ENCODE measurements at places on chromosomes 7 and 10.

DNA sequence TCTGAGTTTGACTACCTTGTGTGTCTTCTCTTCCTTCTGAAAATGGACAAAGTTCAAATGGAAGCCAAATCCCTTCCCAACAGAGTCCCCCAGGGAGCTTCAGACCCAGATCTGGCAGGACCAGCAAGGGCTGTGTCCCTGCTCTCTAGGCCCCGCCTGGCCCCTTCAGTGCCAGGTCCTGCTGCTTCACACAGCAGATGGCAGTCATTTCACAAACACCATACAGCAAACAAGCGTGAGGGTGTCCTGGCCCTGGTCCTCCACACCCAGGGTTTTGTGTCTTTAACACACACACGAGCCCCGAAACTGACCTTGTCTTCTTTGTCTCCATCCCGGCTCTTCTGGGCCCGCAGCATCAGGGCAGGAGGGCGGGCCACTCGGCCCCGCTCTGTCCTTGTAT lies 145.0 kb downstream of the TCERG1L start:
- no peak for DNase-seq

GRCh38 chr7:152076324-152076821 lies 50.9 kb downstream of the GALNT11 start:
- no peak for DNase-seq

GRCh38 chr7:117587931-117588330 lies 108.1 kb downstream of the CFTR start:
- DNase-seq = no peak

GRCh38 chr10:88249450-88249849 lies 333.7 kb downstream of the RNLS start:
- DNase-seq = no peak

GRCh38 chr7:66076462-66077329 lies 1.1 kb downstream of the ASL start:
- DNase-seq = no peak

- no peak for DNase-seq
Observed at GRCh38 chr10:111123883-111124282, 47.1 kb downstream of the ADRA2A start.

GRCh38 chr7:155205368-155206317 lies 92.0 kb upstream of the INSIG1 start:
- DNase-seq = peak; percentile 89

DNA sequence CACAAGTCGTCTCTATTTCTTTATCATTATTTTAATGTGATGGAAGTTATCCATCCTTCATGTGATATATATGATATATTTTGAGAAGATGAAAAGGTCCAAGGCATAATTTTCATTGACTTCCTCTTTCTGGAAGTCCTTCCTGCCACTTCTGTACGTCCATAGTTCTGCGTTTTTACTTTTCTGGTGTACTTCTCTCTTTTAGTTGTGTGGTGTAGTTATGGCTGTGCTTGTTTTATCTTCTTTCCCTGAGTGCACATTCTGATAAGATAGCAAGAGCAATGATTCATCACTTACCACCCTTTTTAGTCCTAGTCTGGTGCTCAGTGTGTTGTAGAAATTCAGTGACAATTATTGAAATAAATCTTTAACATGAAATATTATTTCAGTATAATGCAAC lies 231.3 kb upstream of the FERD3L start:
- no peak for DNase-seq

- no peak for DNase-seq
Observed at GRCh38 chr10:29023678-29024077, 265.2 kb upstream of the LYZL1 start.

GRCh38 chr10:3774018-3774813 lies 10.8 kb downstream of the KLF6 start:
- DNase-seq = no peak

All from stimulated activated CD4-positive, alpha-beta T cell treated with anti-CD3 and anti-CD28 coated beads, Interleukin-2, amount 100 ng/mL, for 4 hours (primary cell).